ENCODE measurements at places on chromosomes 6 and 20.

GRCh38 chr20:47354714-47355488 lies 1.6 kb downstream of the ZMYND8 start:
- DNase-seq: no peak

- no peak for DNase-seq
Measured at GRCh38 chr20:48308232-48308781, 519.5 kb downstream of the PREX1 start.

DNA sequence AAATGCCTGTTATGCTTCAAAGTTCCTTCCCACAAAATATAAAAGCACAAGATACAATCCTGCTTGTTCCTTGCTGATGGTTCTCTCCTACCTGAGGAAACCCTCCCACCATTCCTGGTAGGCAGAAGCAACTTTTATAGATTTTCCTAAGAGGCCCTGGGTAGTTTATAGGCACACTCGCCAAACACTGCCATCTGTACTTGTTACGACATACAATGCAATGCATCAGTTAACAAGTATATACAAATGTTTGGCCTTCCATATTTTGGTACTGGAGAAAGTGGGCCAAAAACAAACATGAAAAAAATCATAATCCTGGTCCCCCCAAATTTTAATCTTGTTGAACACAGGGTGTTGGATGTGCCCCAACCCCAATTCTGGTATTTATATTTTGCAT lies 16.6 kb downstream of the MCM9 start:
- DNase-seq: no peak

- DNase-seq: no peak
Measured at GRCh38 chr20:364905-365794, 15.4 kb upstream of the TRIB3 start.

DNA sequence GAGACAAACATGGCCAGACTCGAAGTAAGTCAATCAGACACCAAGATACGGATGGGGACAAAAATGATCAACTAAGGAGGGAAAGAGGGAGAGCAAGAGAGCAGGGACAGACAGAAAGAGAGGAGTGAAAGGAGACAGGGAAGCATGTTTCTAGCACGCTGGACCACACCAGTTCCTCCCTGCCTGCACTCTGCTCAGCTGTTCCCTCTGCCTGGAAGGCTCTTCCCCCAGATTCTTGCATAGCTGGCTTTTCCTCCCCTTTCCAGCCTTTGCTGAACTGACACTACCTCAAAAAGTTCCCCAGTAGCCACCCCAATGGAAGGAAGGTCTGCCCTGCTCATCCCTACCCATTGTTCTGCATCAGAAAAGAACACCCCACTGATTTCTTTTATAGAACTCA lies 185.9 kb downstream of the MAFB start:
- no peak for DNase-seq

DNA sequence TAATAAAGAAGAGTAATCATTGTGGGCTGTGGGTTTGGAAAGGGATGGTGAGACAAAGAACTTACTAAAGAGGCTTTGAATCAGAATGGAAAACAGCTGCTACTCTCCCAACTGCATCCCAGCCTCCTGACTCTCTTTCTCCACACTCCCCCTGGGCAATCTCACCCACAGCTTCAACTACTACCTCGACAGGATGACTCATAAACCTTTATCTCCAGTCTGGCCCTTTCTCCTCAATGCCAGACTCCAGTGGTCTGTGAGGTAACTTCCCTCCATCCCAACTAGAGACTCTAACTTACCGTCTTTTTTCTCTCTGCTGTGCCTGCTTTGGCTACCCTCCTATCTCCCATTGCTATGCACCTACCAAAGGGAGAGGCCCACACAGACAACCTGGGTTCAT lies 135.3 kb upstream of the RREB1 start:
- DNase-seq: no peak

GRCh38 chr6:2221726-2222274 lies 23.6 kb downstream of the GMDS start:
- DNase-seq: no peak

DNA sequence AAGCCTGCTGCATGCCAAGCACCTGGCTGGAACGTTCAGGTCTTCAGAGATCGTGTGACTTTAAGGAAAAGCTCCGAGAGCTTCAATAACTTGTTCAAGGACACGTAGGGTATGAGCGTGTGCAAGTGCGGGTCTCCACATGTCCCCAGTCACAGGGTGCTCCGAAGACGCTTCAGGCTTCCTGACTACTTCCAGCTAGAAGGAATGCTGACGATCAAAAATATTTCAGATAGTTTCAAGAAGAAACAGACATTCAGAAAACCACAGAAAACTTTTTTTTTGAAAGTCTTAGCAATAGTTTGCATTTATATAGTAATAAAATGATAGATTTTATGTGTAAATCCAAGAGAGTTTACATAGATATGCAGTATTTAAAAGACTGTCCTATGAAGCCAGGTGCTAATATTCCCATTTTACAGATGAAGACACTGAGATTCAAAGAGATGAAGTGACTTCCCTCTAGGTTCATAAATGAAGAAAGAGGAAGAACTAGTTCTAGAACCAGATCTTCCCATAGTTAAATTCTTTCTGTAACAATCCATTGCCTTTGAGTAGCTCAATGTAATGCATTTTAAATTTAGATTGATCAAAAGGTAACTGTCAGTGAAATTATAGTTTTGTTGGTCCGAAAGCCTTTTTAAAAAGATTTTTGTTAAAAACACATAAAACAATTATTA lies 247.6 kb downstream of the MYLK4 start:
- no peak for DNase-seq

DNA sequence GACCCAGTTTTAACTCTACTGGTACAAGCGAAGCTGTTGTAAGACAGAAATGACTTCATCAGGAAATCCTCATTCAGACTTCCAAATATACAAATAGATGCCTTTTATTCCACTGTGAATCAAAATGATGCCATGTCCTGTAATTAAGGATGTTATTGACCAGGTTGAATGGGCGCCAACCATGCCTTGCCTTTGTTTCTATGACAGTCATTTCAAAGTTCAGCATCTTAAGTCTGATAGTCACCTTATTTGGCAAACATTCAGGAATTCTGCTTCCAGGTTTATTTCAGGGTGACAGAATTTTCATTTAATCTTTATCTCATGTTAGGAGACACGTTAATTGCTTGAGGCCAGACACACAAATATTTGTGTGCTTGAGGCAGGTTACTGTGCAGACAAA lies 592.8 kb upstream of the JAG1 start:
- DNase-seq: no peak

- DNase-seq: no peak
Measured at GRCh38 chr6:123780021-123780420, 23.6 kb upstream of the NKAIN2 start.

Data from activated naive CD8-positive, alpha-beta T cell treated with anti-CD3 and anti-CD28 coated beads, Interleukin-2, amount 50 U/mL, for 16 hours (primary cell).